ENCODE measurements at places on chromosomes 12 and 14.
A peak's percentile ranks its signal among the peaks of the same experiment; 100 is the strongest.

DNA sequence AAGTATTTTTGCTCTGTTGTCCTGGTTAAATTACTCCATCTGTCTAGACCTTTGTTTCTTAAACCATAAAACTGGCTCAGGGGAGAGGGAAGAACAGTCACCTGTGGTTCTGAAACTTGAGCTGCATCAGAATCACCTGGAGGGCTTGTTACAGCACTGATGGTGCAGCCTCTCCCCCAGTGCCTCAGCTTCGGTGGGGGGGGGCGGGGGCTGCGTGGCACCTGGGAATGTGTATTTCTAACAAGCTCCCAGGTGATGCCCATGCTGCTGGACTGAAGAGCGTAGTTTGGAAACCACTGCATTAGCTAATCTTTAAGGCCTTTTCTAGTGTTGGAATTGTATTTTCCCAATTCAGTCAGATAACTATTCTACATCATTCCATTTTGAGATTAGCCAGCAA, 42.7 kb downstream of the GPHB5 start:
- no peak for DNase-seq

GRCh38 chr12:95972832-95973456, 23.2 kb downstream of the HAL start:
- DNase-seq = no peak

DNA sequence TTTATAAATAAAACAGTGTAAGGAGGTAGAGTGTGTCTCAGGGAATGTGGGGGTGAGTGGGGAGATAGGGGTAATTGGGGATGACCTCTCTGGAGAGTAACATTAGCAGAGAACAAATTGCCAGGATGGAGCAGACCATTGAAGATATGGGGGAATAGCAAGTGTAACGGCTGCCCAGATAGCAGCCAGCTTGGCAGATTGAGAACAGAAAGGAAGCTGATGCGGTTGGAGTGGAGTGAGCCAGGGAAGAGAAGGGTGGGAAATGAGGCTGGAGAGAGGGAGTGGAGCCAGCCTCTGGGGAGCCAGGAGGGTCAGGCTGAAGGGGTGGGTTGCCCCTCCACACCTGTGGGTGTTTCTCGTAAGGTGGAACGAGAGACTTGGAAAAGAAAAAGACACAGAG, 5.6 kb upstream of the ADCK1 start:
- DNase-seq = no peak

DNA sequence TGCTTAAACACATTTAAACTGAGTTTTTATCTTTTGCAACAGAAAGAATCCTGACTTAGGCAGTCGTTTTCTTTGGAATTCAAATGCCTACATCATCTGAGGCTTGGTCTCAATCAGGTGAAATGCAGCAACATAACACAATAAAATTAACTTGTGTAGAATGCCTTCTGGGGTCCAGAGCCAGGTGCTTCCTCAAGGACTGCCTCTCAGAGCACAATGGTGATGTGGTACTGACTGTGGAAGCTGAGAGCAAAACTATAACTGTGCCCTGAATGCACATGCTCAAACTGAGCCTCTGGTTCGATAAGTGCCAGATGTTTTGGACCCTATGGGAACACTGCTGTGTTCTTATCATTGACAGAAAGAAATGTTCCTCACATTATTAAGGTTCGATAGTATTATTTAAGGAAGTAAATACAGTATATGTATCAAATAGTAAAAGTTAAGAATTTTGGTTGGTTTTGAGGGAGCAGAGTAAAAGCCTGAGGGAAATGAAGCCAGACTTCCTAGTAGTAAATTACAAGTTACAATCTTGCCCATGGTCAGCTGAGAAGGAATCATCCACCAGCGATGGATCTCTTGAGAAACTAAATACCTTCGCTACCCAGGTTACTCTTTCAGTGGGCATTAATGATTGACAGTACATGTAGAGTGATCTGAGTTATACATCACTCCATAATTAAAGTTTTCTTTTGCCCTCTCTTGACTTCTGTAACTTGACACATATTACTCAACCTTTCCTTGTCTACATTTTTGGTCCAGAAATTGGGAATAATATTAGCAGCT, 122.9 kb upstream of the ATP2B1 start:
- no peak for DNase-seq

DNA sequence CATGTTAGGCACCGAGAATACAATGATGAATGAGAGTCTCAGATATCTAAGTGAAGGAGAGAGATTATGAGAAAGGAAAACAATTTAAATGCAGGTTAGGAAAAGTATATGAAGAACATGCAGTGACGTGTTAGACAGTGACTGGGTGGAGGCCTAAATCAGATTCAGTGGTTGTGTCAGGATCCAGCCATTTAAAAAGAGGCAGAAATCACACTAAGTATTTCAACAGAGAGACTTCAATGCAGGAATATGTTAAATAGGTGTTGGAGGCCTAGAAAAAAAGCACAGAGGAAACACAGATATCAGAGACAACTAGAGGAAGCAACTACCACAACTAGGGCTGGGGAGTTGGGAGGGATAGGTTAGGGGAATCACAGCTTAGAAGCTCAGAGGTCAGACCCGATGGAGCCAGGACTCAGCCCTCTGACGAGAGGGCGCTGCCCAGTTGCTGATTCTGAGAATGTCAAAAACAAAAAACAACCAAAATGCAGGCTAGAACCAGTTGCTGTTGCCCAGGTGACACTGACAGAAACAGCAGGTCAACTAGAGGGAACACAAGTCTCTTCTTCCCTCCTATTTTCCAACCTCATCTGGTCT, 3.0 kb upstream of the GARIN2 start:
- DNase-seq = no peak

- DNase-seq = no peak
Measured at GRCh38 chr12:123251403-123252076, 18.3 kb downstream of the MTRFR start.

DNA sequence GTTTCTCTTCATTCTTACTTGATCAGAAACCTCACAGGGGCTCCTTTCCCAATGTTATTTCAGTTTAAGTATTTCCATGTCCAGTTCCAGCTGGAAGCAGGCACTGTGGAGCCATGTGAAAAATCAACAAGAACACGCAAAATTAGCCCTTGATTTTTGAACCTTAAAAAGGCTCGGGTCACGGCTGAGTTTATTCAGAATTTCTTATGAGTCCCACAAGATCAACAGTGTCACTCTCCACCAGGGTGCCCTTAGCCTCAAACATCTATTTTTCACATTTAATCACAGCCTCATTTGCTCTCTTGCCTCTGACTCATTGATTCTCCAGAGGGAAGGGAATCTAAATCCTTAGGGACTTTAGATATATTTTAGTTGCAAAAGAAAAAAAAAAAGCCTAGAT, 157.7 kb upstream of the AVPR1A start:
- DNase-seq = no peak

DNA sequence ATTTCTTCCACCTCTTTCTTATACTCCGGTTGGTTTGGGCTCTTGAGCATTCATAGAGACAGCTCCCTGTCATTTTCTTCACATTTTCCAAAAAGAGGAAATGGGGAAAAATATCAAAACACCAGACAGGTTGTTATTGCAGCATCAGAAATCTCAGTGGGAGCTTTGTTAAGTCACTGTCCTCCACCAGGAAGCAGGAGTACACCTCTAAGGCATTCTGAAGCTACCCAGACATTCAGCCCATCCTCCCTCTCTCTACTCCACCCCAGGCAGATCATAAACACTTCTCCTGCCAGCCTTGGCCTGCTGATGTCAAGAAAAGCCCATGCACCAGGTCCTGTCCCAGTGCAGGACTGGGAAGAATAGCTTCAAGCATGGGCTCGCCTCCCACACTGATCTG, 1198.3 kb downstream of the VRK1 start:
- no peak for DNase-seq

GRCh38 chr12:122395319-122395718, 27.1 kb downstream of the CLIP1 start:
- no peak for DNase-seq

GRCh38 chr14:91417983-91418386, 365 bp upstream of the CCDC88C start:
- no peak for DNase-seq

- DNase-seq = no peak
Measured at GRCh38 chr14:77961847-77962580, 162.1 kb downstream of the ADCK1 start.

- no peak for DNase-seq
Measured at GRCh38 chr12:22054155-22054554, 8.1 kb downstream of the CMAS start.

DNA sequence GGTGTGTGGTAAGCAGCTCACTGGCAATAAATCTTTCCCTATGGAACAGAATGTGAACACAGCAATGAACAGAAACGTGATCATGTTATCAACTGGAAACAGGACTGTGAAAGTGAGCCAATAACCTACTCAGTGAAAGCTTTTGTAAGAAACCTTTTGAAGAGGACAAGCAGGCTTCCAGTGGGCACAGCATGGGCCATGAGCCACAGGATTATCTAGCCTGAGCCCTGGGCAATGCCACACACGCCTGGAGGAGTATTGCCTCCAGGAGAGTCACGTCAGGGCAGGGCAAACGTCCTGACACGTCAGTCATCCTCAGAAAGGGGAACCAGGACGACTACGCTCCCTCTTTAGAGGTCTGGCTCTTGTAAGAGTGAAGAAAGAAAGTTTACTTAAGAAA, 32.3 kb downstream of the NRDE2 start:
- DNase-seq = no peak

DNA sequence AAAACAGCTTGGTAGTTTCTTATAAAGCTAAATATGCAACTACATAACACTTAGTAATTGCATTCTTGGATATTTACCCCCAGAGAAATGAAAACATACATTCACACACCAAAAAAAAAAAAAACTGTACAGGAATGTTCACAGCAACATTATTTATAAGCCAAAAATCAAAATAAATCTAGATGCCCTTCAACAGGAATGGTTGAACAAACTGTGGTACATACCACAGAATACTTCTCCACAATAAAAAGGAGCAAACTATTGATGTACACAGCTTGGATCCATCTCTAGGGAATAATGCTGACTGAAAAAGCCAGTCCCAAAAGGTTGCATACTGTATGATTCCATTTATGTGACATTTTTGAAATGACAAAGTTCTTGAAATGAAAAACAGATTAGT, 62.1 kb upstream of the SLC38A4 start:
- DNase-seq = no peak

- no peak for DNase-seq
Measured at GRCh38 chr12:12378616-12379015, 21.7 kb downstream of the BORCS5 start.

DNA sequence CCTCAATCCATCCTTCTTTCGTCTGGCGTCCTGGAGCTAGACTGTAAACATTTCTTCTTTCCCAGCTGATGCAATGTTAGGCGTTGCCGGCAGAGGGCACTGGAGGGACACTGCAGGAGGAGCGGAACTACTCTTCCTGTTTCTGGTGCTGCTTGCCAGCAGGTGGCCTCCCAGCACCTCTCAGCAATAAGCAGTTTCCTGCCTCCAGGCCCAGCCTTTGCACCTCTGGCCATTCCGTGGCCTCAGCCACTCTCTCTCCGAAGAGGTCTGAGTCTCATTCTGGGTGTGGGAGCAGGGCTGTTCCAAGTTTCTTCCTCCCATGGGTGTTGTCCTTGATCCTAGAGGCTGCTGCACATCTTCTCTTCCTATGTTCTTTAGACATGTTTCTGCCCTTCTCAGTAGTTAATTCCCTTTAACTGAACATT, 7.5 kb upstream of the ASPG start:
- peak; percentile 64 for DNase-seq

DNA sequence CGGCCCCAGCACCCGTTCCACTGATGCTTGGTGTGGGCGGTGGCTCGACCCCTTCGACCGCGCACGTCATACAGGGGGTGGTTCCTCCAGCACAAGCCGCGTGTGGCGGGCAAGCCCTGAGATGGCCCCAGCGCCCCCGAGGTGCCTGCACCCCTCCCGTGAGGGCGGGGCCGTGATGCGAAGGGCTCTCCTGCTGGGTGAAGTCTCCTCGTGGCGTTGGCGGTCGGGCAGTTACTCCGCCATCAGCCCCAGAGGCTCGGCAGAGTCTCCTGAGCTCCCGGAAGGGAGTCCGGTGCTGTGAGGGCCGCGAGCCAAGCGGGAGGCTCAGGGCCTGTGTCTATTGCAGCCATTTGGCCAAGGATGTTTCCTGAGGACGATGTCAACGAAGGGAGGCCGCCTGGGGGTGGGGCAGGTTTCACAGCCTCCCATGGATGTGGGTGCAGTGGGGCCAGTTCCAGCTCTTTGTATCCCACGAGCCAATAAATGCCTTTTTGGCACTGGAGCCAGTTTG, 78.1 kb upstream of the GALNT9 start:
- DNase-seq = no peak

DNA sequence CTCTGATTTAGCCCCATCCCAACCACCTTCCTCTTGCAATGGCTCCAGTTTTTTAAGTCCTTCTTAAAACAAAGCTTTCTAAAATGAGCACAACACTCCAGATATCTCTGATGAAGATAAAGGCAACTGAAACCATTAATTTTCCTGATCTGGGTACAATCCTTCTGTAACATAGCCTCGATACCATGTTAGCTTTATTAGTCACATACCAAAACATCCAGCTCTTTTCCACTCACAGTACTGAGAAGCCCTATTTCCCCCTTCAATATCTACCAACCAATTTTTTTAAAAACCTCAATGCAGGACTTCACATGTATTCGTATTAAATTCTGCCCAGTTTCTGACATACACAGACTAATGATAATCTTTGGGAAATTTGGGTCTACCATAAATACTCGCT, 105.9 kb downstream of the MED13L start:
- no peak for DNase-seq

- DNase-seq = no peak
Measured at GRCh38 chr12:132326646-132327045, 2.7 kb downstream of the GALNT9 start.

DNA sequence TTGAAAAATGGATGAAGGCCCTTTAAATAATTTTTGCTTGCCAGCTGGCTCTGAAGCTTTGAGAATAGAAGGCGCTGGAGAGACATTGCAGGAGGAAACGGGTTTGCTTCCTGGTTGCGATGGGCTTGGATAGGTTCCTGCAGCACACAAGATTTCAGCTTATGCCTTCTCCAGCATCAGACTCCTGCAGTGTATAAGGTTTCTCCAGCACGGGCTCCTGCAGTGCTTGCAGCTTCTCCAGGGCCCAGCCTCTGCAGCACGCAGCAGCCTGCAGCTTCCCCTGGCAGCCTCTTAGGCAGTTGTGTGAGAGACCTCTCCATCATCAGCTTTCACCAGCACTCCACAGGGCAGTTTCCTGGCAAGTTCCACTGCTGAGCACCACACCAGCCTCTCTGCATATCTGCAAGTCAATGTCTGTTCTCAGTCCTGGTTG, 78.7 kb upstream of the ZDHHC17 start:
- DNase-seq = peak; percentile 70

DNA sequence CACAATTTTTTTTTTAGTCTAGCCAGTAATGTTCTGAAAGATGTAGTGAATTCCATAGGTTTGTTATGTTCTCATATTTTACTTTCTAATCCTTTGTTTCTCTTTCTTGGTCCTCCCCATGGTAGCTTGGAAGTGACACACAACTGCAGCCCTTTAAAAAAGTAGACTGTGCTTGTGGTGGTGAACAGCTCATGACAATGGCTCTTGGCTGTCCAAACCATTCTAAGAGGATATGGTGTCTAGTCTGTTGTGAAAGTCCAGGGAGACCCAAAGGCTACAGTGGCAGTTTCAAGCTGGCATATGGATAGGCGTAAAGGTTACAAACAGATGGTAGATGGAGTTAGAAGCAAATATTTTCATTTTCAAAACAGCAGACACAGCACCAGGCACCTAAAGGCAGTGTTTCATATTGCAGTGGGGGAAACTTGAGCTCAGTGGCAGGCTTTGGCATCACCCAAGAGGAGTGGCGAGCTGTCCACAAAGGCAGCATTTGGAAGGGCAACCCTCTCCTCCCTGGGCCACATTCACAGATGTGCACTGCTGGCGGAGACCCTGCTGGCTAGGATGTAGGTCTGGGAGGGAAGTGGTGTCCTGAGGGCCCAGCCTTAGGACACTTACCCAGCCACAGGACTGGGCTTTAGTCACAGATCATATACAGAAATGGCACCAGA, 102.1 kb downstream of the DYRK2 start:
- no peak for DNase-seq
